ENCODE measurements at places on chromosomes 3 and 15.
A peak's percentile ranks its signal among the peaks of the same experiment; 100 is the strongest.

- no peak for DNase-seq
Measured at GRCh38 chr15:57684491-57685151, 21.9 kb upstream of the POLR2M start.

DNA sequence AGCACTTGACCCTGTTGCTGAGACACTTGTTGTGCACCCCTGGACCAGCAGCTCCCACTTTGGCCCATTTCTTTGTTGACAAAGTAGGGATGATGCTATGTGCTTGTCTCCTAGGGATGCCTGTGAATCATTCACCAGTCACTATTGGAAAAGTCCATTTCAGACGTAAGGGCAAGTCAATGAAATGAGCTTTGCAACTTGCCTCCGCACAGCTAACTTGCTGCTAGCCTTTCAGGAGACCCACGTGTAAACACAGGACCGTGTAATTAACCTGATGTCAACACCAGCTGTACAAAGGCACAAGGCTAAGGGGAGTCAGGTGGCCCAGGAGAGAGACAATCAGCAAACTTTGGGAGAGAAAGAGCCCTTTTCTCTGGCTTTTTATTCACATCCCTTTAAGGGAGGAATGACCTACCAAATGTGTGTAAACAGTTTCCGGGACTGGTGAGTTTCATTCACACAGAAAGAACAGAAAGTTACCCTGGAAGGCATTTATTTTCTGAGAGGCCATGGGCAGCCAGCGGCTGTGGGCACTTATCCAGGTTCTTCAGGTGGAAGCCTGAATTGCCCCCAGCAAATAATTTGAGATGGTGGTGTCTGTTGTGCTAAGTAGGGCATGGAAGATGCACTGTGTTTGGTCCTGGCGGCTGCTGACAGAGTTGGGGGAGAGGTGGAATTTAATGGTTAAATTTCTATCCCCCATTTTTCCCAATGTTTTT, 54.0 kb downstream of the TIPARP start:
- no peak for DNase-seq

DNA sequence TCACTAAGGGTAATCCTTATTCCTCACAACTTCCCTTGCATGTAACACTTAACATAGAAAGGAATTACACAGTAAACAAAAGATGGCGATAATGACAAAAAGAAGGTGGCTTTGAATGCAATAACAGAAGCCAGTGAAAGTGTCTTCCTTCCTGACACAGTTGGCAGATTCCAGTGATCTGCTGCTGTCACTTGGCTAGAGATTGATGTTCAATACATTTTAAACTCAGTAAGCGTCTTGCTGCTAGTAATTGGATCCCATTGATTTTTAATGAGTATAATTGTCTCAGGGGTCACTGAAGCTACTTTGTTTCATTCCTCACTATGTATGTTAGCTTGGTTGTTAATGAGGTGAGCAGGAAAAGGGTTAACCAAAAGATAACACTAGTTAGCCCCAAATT, 692.7 kb downstream of the NTRK3 start:
- DNase-seq = no peak

DNA sequence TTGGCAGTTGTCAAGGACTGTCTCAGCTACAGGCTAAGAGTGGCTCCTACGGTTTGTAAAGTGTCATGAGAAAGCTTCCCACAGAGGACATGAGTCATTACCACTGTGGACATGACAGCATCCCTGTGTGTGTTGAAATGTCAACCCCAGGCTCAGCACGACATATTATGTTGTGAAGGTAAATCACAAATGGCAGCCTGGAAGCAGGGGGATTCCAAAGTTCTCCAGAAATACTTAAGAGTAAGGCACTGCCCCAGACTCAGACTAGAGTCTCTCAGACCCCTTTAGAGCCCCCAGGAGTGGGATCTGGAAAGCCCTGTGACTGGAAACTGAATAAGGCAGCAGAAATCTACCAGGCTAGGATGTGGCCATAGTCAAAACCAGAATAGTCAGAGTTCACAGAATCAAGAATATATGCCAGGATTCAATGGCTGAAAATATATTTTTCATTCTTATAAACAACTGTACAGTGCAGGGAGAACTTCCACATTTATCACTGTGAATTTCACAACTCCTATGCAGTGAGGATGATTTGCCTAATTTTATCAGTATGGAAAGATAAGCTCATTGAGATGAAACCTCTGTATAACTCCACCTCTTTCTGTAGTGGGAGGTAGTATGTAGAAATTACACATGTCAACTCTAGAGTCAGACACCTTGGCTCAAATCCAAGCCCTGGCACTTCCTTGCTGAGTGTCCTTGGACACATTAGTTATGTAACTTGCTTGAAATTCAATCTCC, 237.1 kb upstream of the CFAP20DC start:
- DNase-seq = no peak

DNA sequence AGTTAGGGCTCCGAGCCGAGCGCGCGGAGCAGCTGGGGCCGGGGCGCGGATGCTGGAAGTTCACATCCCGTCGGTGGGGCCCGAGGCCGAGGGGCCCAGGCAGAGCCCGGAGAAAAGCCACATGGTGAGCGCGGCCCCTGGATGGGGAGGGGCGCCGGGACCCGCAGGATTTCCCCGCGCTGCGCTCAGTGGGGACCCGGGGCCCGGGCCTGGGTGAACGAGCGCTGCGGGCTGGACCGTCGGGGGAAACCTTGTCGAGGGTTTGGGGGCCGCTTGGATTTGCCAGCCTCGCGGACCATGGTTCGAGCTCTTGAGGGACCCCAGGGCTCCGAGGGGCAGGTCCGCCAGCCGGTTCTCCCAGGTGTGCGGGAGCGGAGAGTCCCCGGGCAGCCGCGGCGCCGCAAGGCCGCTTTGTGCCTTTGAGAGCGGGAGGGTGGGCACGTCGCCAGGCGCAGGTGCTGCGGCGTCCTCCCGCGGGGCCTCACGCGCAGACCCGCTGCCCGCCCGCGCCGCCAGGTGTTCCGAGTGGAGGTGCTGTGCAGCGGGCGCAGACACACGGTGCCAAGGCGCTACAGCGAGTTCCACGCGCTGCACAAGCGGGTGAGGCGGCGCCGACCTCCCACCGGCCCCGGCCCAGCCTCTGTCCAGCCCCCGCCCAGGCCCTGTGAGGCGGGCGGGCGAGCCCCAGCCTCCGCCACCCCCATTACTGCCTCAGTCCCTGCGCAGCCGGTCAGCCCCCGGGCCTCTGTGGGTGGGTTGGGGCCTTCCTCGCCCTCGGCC, at the start of gene SNX22:
SNX22 (plus strand) TSS at position 5 of the 780 bp plus-strand sequence; CDS start at position 50, 45 bp downstream.
- DNase-seq = peak; percentile 63

GRCh38 chr3:189839576-189839975, 208.4 kb downstream of the TP63 start:
- no peak for DNase-seq

DNA sequence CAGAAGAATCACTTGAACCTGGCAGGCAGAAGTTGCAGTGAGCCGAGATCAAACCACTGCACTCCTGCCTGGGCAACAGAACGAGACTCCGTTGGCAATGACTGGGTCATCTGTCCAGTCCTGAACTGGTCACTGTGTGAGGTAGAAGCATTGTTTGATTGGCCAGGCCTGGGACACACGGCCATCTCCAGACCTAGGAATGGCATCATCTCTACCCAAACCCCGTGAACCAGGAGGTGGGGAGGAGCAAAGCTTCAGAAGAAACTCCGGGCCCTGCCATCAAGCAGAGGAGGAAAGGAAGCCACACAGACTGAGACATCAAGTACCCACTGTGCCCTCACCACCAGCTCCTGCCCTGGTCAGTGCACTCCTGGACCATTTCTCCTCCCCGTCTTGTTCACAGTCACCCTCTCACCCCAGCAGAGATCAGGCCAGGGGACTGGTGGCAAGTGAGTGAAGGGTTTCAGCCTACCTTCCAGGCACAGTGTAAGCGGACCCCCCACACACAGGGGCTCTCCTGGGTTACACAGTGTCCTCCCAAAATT, 31.6 kb downstream of the GOLGA6L2 start:
- no peak for DNase-seq

DNA sequence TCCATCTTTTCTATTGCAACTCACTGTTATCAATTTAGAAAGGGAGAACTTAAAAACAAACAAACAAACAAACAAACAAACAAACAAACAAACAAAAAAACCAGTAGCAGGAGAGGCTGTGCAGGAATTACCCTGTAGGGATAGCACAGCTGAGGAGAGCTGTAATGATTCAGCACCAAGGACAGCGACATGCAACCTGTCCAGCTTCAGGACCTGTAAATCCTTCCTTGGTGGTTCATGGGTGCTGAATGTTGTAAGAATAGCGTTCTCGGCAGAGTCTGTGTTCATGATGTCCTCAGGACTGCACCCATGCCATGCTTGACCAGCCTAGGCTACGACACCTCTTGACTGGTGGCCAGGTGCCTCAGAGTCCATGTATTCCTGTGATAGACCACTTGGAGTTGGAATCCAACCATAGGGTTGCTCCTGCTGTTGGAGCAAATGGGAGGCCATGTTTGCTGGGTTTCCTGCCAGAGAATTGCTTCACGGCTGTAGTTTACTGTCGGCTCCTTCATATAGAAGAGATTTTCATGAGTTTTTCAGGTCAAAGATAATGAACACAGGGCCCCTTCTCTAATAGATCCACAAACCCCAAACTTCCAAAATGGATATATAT, 65.9 kb downstream of the CACNA2D3 start:
- peak; percentile 87 for DNase-seq

DNA sequence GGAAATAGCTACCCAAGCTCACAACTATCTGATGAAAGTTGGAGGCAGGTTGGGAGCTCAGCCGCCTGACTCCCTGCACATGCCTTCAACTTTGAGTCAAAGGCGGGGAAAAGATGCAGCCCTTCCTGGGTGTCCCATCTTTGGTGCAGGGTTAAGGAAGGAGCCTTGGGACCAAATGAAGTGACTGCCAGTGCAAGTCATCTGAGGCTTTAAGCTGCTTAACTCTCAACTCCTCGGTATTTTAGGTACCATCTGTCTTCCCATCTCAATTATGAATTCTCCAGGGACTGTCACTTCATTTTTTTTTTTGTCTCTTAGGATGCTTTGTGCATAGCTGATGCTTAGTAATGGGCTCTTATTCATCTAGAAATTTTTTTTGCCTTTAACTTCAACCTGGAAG, 408.8 kb upstream of the C2CD4B start:
- DNase-seq = no peak

- DNase-seq = no peak
Measured at GRCh38 chr3:154378311-154378710, 51.7 kb downstream of the GPR149 start.

Data from iPS-NIHi11 (cell line).